Esophagus squamous epithelium (tissue), 5 donors: ENCODE measurements at places on chromosomes 16 and 17. TPM values are rescaled to one million over a fixed set of nuclear protein-coding genes. Genes with fewer than 3 reads are reported as not detected.

DECR2 gene
- total RNA-seq: 19.6 TPM

CUEDC1 gene
- 23.9 TPM for total RNA-seq

PPP1R27 gene
- not detected for total RNA-seq

IGF2BP1 gene
- total RNA-seq: not detected

MAP2K4 gene
- 43.0 TPM for total RNA-seq

SPATA22 gene
- not detected for total RNA-seq

TBC1D3H gene
- not detected for total RNA-seq

GNGT2 gene
- 1.7 TPM for total RNA-seq

NEUROD2 gene
- not detected for total RNA-seq

EME1 gene
- total RNA-seq: 0.57 TPM

BCO1 gene
- 0.83 TPM for total RNA-seq

PPP4C gene
- 67.9 TPM for total RNA-seq

NOD2 gene
- 28.1 TPM for total RNA-seq

ATP2A1 gene
- not detected for total RNA-seq

RAB26 gene
- total RNA-seq: 4.2 TPM

HP gene
- total RNA-seq: not detected

MFAP4 gene
- total RNA-seq: 33.1 TPM

RFNG gene
- total RNA-seq: 33.4 TPM

METTL26 gene
- total RNA-seq: 80.7 TPM

TP53TG3F gene
- not detected for total RNA-seq

TBX21 gene
- 2.9 TPM for total RNA-seq

TBC1D3B gene
- not detected for total RNA-seq

CACNG5 gene
- not detected for total RNA-seq

NPIPA7 gene
- total RNA-seq: 9.0 TPM

CES4A gene
- total RNA-seq: 9.6 TPM

SLC12A3 gene
- not detected for total RNA-seq

CDK5R1 gene
- 5.7 TPM for total RNA-seq

CACNB1 gene
- 3.6 TPM for total RNA-seq

SERPINF2 gene
- 0.72 TPM for total RNA-seq

ABCC3 gene
- total RNA-seq: 93.7 TPM

RSAD1 gene
- 9.1 TPM for total RNA-seq

SLC6A2 gene
- 0.76 TPM for total RNA-seq

TPSAB1 gene
- total RNA-seq: 20.4 TPM

NPIPB8 gene
- not detected for total RNA-seq

MEIOC gene
- not detected for total RNA-seq

MGAT5B gene
- not detected for total RNA-seq

KCNH4 gene
- under 0.01 TPM for total RNA-seq

NPIPB6 gene
- total RNA-seq: 3.8 TPM
